Stimulated activated CD4-positive, alpha-beta T cell treated with anti-CD3 and anti-CD28 coated beads, Interleukin-4, amount 100 ng/mL, for 48 hours (primary cell): ENCODE measurements at places on chromosomes 5 and 9.

GRCh38 chr9:110048976-110049698, 158.8 kb downstream of the C9orf152 start:
- DNase-seq = peak; percentile 11

- no peak for DNase-seq
Measured at GRCh38 chr9:124020520-124021384, 9.2 kb downstream of the LHX2 start.

DNA sequence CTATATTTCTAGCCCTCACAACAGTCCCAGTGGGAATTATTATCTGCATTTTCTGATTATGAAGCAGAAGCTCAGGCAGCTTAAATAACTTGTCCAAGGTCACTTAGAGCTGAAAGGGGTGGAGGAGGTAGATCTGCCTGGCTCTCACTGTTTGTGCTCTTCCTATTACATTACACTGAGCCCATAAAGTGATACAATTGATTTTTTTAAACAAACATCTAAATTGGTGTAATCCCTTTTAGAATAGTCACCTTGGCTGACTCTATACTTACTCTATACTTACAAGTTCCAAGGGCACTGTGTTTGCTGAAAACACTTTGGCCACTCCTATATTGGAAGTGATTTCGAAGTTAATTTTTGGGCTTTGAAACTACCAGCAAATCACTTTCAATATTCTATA, 144.7 kb downstream of the APBA1 start:
- DNase-seq = no peak

- no peak for DNase-seq
Measured at GRCh38 chr5:83857341-83857740, 136.7 kb upstream of the HAPLN1 start.

GRCh38 chr5:56123531-56124243, 109.4 kb downstream of the ANKRD55 start:
- DNase-seq = no peak

- DNase-seq = no peak
Measured at GRCh38 chr9:95007226-95007869, 280.8 kb downstream of the AOPEP start.

DNA sequence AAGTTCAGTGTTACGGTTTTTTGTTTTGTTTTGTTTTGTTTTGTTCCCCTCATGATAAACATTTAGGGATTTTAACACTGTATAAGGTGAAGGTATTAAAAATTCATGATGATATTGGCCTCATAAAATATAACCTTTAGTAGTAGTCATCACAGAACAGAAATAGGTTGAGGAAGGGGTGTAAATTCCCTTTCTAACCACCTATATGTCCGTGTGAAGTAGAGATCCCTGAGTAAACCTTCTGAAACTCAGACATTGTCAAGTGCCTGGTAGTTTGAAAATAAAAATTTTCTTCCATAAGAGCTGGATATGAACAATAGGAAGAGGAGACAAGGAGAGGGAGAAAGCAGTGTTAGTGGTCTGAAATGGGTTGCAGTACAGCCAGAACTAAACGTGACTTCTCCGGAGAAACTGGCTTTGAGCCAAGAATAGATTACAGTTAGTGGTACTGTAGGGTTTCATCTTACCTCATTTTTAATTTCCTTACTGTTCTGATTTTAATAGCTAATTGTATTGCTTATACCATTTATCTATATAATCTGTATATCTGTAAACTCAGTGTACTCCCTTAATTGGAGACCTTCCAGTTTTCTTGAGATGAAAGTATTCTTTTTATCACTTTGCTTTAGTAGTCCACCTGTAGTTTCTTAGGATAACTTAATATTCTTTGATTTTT, 18.3 kb downstream of the UGCG start:
- DNase-seq = no peak

GRCh38 chr5:52202256-52202655, 585.5 kb upstream of the ITGA1 start:
- no peak for DNase-seq

GRCh38 chr9:104899759-104900247, 28.2 kb downstream of the ABCA1 start:
- DNase-seq = no peak

- no peak for DNase-seq
Measured at GRCh38 chr9:131732636-131733289, 7.1 kb downstream of the RAPGEF1 start.

GRCh38 chr5:166786889-166787288, 1504.6 kb upstream of the WWC1 start:
- DNase-seq = no peak

- no peak for DNase-seq
Measured at GRCh38 chr9:112831281-112831851, 59.3 kb downstream of the SLC46A2 start.

DNA sequence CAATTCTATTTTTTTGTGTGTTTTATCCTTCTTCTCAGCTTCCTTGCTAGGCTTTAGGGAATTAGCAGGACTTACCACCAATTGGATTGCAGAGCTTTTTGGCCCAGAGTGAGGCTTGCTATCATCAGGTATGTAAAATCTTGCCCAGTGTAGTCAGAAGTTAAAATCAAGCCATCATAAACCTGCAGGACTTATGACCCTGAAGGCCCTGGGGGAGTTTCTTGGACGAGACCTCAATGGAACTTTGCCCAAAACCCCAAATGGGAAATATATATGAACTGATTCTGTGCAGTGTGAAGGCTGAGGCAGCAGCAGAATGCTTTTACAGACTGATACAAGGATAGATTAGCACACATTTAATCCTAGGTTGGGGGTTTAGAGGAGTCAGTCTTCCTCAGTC, 287.0 kb downstream of the SH3GL2 start:
- DNase-seq = no peak

DNA sequence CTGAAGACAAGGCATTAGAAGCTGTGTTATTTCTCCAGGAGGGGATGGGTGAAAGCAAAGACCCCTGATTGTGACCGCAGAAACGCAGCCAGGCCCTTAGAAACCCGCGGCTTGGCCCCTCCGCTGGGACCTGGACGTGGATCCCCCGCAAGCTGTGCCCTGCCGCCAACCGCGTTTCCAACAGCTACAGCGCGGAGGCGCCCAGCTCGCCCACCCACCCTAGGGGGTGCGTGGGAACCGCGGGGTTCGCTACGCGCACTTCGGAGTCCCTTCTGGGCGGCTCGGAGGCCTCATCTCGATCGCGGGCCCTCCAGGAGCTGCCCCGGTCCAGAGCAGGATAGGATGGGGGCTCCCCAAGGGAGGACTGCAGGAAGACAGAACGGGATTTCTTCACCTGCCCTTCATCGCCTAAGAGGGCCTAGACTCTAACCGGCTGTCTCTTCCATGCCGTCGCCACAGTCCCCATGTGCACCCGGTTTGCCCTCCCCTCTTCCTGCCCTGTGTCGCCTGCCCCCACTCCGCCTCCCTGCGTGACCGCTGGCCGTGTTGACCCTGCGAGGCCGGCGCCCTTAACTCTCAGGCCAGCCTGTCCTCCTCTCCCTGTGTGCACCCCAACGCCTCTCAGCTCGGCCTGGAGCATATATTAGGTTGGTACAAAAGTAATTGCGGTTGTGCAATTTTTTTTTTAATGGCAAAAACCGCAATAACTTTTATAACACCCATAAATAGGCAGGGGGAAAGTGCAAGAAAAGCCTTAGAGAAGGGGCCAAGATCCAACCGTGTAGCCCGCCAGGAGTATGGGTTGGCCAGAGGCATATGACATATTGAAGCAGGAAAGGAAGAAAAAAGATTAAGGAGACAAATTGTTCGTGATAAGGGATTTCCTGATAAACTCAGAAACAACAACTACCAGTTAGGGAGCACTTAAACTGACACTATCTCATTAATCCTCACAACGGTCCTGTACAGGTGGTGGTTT, 68.1 kb upstream of the FREM1 start:
- no peak for DNase-seq

DNA sequence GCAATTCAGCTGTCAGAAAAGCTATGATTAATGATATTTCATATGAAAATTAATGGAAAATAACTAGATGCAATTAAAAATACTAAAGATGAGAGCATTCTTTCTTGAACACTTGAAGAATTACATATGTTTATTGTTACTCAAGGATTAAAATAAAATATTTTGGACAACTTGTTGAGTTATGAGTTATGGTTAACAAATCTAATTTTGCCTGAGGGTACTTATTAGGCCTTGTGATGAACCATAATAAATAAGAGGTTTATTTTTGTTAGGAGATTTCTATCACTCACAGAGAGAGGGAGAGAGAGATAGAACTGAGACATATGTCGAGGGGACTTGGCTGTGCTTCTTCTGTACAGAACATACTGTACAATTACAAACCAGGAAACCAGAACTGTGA, 183.7 kb downstream of the ISL1 start:
- DNase-seq = no peak

DNA sequence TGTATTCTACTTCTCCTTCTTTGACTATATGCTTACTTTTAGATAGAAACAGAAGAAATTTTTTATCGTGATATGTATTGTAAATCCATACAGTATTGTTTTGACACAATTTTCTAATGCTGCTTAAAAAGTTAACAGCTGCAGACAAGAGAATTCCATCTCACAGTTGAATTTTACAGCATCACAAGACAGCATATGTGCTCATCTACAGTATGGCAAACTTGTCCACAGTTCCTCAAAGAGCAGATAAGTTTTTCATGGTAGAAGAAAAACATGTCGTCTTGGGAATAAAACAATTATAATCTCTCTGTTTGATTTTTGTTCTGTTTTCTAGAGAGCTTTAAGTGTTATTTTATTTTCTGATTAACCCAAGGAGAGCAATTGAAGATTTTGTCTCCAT, 438.5 kb upstream of the NUDT12 start:
- DNase-seq = no peak

GRCh38 chr9:121921444-121921843, 171.7 kb downstream of the TTLL11 start:
- DNase-seq = no peak

- DNase-seq = no peak
Measured at GRCh38 chr5:3943859-3944258, 348.2 kb downstream of the IRX1 start.

GRCh38 chr5:77035950-77036349, 5.7 kb downstream of the AGGF1 start:
- DNase-seq = no peak

GRCh38 chr5:89471115-89471514, 588.1 kb upstream of the MEF2C start:
- no peak for DNase-seq

- DNase-seq = no peak
Measured at GRCh38 chr5:168872246-168872645, 293.1 kb upstream of the PANK3 start.

- DNase-seq = no peak
Measured at GRCh38 chr9:137669261-137669672, 50.5 kb downstream of the EHMT1 start.

DNA sequence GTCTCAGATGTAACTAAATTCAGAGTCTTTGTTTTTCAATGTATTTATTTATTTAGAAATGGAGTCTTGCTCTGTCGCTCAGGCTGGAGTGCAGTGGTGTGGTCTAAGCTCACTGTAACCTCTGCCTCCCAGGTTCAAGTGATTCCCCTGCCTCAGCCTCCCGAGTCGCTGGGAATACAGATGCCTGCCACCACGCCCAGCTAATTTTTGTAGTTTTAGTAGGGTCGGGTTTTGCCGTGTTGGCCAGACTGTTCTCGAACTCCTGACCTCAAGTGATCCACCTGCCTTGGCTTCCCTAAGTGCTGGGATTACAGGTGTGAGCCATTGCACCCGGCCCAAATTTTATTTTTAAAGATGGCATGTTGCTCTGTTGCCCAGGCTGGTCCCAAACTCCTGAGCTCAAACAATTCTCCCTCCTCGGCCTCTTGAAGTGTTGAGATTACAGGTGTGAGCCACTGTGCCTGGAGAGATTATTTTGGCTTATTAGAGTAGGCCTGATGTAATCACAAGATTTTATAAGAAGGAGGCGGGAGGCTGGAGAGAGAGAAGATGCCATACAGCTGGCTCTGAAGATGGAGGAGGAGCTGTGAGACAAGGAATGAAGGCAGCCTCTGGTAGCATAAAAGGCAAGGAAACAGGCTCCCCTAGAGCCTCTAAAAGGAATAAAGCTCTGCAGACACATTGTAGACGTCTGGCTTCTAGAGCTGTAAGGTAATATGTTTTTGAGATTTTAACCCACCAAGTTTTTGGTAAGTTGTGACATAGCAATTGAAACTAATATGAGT, 12.9 kb upstream of the KLF9 start:
- DNase-seq = no peak

DNA sequence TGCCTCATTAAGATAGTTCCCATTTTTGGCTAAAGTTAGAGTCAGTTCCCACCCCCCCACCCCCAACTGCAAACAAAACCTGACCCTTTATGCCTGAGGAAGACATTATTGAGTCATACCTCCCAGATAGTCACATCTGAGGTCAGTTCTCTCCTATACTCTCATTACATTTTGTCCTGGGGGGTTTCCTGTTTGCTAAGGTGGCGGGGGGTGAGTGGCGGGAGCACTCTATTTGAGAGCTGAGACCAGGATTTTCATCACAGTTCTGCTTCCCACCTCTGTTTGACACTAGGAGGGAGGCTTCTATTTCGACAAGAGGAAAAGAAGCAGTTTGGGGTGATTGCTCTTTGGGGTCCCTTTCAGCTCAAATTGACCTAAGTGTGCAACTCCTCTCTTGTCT, 59.4 kb upstream of the ICE1 start:
- no peak for DNase-seq

GRCh38 chr5:11903121-11903613, 1.1 kb downstream of the CTNND2 start:
- no peak for DNase-seq

DNA sequence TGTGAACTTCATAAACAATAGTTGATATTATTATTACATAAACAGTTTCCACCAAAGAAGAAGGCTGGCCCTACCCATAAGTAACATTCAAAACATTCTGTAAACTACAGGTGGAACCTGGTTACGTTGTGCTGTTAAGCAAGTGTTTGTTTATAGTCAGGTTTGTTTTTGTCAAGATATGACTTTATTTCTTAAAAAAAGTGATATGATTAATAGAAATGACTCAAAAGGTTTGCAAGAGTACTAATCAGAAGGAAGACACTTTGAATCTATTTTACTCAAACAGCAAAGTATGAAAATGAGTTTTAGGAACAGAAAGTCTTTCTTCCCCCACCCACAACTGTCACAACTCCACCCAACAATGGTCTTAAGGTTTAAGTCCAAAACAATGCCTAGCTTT, 220.8 kb downstream of the PLK2 start:
- DNase-seq = no peak

GRCh38 chr9:128911529-128912035, 9.2 kb upstream of the PHYHD1 start:
- no peak for DNase-seq

DNA sequence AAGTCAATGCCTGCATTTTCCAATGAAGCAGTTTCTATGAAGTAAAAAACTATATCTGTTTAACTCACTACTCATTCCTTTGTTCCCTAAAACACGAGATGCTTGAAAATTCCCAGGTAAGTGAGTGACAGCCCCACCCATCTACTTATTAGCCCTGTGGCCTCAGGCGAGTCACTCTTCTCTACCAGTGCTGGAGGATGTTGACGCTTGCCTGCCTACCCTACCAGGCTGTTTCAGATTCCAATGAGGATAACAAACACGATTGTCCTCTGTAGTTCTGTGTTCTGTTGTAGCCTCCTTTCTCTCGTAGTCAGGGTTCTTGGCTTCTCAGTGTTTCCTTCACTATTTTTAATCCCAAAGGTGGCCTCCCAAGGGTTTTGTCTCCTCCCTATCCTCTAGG, 388.8 kb downstream of the KDM4C start:
- DNase-seq = no peak

GRCh38 chr9:16527573-16527972, 342.9 kb downstream of the BNC2 start:
- DNase-seq = no peak
